Stimulated activated CD8-positive, alpha-beta memory T cell treated with anti-CD3 and anti-CD28 coated beads, Interleukin-12 subunit alpha, Interleukin-12 subunit beta, amount 100 ng/mL, for 4 hours (primary cell): ENCODE measurements at places on chromosomes 2 and 18.

DNA sequence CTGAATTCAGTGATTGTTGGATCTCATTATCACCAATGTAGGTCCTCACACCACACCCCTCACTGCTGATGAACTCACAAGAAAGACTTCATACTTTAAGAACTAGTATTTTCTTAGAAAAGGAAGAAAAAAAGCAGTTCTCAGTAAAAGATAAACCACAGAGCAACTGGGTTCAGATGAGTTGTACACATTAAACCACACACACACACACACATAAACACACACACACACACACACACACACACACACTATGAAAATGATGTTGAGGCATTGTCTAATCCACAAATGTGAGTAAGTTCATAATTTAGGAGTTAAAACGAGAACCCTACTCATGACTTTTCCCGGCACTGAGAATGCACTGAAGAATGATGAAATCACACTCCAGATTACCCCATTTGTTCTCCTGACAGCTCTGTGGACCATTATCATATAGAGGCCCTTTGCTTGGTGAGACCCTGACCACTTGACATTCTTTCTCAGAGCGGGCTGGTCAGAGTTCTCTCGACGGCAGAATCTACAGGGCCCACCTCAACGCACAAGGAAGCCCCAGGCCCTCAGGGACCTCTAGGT, 106.2 kb downstream of the BCL2 start:
- DNase-seq: no peak

DNA sequence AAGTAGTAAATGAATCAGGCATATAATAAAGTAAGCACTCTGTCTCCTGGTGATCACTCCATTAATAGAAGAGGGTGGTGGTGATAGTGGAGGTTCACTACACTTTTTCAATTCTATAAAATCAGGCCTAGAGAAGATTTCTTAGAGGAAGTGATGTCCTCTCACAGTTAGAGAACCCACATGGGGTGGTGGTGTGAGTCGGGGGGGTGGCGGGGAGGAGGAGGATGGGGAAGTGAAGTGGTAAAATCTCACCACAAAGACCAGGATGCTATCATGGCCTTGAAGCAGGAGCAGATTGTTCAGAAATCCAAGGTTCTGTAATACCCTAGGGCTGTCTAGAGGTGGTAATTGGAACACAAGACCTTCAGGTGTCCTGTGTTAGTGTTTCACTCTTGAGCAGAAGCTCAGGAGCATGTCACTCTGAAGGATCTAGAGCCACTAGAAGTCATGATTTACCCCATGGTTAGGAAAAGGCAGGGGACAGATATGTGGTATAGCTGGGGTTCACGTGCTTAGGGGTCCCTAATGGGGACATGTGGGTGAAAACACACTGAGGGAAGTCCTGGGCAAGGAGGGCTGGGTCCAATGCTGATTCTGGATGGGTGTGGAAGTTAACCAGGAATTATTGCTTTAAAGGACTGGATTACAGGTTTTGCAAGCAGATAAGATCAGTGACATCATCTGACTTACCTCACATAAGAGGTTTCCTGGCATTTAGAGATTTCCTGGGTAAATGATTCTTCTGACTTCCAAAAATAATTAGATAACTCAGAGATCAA, 31.0 kb downstream of the RNF125 start:
- peak; percentile 9 for DNase-seq

GRCh38 chr2:105597806-105598803, 146.6 kb upstream of the NCK2 start:
- DNase-seq: no peak

GRCh38 chr2:200158647-200159356, 147.7 kb upstream of the SPATS2L start:
- DNase-seq: no peak

DNA sequence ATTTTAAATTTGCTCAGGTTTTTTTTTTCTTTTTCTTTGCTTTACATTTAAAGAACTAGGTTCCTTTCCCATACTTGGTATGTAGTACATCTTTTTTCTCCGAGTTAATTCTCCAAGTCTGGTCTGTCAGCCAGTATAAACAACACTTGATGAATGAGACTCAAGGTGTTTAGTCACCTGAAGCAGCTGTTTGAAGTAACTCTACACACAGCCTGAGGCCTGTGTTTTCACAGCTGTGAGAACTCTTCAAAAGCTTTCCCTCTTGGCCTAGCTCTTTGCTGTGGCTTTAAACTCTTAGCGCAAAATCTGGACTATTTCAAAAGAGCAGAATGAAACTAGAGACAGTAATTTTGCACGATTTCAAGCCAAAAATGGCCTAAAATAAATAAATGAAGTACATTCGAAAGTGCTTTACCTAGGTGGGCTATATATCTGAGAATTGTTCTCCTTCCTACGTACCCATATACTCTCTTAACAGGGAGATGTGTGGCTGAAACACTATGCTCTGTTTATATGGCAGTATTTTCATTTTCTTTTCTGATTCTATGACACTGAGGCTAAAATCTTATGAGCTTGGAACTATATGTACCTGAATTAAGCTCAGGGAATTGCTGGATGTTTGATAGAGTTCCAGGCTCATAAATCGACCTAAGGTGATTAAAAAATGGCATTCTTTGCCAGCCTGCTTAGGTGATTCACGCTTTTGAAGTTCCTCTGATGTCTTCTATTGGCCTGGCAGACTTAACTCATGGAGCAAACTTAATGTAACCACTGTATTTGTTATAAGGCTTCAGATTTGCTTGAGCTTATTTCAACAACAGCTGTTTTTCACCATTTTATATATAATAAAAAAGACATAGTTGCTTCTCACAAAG, 1044.1 kb upstream of the ZEB2 start:
- DNase-seq: no peak

DNA sequence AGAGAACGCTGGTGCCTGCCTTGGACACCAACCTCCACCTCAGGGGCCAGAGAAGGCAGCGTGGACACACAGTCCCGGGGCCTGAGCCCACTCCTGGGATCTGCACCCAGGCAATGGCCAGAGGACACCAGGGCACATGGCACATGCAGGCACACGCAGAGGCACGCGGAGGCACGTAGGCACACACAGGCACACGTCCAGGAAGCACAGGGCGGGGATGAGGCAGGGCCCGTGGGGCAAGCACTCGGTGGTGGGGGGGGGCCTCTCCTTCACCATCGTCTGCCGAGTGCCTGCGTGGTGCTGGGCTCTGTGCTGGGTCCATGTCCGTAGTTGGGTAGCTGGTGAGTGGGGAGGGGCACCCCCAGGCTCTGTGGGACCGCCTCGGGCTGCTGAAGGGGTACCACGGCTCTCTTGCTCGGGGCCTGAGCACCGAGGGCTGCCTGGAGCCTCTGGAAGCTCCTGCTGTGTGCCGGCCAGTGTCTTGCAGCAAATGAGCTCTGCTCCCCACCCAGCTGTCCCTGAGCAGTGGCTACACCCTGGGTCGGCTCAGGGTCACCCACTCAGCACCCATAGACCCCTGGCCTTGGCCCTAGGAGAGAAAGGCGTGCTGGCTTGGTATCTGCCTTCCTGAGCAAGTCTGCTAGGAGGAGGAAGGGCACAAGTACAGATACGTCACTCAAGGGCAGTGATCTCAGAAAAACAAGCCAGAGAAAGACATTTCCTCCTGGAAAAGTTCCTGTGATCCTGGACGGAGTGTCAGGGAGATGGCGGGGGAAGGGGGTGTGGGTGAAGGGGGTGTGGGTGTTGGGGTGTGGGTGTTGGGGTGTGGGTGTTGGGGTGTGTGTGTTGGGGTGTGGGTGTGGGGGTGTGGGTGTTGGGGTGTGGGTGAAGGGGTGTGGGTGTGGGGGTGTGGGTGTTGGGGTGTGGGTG, 26.4 kb downstream of the RTP5 start:
- DNase-seq: no peak

GRCh38 chr2:3171564-3172264, 205.9 kb downstream of the EIPR1 start:
- DNase-seq: no peak

DNA sequence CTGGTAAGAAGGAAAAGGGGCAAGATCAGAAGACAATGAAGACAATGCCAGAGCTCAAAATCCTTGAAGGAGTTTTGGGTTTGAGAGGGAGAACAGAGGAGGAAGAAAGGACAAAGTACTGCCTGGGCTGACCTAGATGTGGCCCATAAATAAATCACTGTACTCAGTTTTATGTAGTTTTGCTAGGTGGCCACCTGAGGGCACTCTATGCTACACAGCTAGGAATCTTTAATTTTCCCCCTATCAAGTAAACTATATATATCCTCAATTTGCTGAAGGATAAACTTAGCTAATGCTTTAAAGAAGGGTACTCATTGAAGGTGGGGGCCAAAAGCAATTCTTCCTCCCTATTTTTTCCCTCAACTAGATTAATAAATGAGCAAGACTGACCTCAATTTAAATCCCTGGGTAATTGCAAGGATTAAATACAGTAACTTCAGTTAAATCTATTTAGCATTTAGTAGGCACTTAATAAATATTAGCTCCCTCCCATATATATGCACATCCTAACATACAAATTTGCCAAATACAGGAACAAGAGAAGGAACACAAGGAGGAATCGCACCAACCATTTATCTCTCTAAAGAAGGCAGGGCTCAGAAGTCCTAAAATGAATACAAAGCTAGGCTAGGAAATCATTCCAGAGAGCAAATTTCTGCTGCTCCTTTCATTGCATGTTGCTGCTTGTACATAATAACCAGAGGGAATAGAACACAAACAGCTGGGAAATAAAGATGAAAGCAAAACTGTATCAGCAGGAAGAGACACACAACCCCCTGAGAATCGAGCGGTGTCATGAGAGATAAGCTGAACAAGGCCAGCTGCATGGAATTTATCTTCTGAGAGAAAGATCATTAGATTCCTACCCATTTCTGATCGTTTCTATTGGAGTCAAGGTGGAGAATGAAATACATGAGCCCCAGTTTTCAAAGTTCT, 540.1 kb downstream of the NRXN1 start:
- DNase-seq: no peak

DNA sequence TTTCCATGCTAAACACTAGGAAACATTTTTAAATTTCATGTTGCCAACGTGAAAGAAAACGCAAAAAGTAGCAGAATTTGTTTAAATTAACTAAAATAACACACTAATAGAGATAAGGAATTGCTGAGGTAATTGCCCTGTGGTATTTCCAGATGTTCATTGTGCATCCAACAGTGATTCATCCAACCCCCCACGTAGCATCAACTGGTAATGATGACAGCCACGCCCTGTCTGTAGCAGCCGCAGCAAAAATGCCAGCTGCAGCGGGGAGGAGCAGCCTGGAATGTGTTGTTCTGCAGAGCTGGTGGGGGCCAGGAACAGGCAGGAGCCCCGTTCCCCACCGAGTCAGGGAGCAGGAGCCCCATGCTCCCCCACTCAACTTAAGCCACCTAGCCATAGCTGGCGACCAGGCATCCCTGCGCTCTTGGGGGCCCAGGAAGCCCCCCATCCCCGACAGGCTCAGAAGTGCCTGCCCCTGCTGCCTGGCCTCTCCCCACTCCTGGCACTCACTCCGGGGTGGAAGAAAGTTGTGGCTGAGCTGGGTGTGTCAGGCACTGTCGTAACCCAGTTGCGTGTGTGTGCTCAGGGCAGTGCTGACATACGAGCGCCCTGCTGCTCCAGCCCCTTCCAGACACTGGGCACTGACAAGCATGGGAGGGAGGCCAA, 695.1 kb upstream of the ACVR2A start:
- no peak for DNase-seq

DNA sequence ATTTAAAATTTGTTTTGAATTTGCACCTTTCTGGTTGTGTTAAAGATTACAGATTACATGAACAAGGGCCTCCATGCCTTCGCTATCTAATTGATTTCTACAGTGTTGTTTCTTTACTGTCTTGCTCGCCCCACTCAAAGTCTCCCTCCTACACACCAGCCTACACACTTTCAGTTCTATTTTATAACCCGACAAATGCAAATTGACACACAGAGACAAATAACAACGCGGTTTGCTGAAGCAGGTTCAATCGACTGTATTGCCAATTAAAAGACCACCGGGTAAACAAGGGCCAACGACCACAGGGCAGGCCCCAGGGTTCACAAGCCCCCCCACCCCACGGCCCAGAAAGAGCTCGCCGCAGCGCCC, 869 bp downstream of the STARD7 start:
- no peak for DNase-seq

DNA sequence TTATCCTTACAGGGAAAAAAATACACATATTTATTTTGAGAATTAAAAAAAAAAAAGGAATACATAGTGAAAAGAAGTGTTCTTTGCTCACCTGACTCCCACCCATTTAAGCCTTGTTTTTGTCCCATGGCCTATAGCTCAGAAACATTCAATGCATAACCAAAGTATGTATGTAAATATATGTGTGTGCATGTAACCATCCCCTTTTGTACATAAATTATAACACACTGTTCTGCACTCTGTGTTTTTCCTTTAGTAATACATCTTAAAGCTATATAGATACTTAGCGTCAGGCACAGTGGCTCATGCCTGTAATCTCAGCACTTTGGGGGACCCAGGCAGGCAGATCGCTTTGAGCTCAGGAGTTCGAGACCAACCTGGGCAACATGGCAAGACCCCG, 21.8 kb downstream of the MDH1 start:
- DNase-seq: no peak

DNA sequence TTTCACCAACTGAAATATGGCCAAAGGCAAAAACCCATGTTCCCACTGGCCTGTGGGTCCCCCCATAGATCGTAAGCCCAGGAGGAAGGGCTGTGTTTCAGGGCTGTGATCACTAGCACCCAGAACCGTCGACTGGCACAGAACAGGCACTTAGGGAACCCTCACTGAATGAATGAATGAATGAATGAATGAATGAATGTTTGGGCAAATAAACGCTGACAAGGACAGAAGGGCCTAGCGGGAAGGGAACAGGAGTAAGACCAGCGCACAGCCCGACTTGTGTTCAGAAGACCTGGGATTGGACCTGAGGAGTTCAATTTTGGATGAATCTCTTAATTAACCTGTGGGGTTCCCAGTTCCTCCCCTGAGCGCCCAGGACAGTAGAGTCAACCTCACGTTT, 76.2 kb downstream of the TPO start:
- no peak for DNase-seq

DNA sequence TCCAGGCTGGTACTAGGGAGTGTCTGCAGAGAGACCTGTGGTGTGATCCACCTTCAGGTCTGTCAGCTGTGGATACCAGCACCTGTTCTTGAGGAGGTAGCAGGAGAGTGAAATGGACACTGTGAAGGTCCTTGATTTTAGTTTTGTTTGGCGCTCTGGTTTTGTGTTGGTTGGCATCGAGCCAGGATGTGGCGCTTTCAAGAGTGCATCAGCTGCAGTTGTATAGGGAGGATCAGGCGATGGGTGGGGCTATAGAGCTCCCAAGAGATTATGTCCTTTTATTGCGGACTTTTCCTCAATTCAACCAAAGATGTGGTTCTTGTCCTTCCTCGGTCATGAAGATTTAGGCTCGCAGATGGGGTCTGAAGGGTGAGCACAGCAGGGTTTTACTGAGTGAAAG, 37.5 kb downstream of the SLC39A10 start:
- no peak for DNase-seq

GRCh38 chr2:197276156-197276555, 34.4 kb downstream of the ANKRD44 start:
- no peak for DNase-seq
